Skeletal muscle cell (primary cell): ENCODE measurements at places on chromosomes 6 and 20.
A peak's percentile ranks its signal among the peaks of the same experiment; 100 is the strongest.

- no peak for DNase-seq
Observed at GRCh38 chr6:89781070-89782034, 38.2 kb downstream of the MDN1 start.

DNA sequence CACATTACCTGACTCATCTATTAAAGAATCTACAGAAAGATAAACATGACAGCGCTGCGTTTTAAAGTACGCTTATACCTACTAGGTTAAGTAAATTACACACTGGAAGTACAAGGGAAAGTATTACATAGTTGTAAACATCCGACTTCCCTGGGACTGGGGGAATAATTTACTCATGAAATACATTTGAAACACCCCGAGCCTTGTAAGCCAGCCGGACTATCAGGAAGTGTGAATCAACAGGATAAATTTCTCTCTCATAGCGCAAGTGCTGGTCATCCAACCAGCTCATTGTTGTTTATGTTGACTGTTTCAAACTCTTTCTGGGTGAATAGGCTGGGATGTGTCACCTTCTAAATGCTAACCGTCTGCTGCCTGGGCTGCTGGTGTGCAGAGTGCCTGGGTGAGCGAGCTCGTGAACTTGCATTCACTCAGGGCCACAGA lies 4.9 kb downstream of the BMP6 start:
- peak; percentile 50 for DNase-seq

GRCh38 chr6:135234492-135234780 lies 53.3 kb downstream of the MYB start:
- no peak for DNase-seq

- no peak for DNase-seq
Observed at GRCh38 chr20:42734660-42735368, 454.9 kb downstream of the PTPRT start.

GRCh38 chr20:43386878-43387277 lies 70.8 kb upstream of the SRSF6 start:
- no peak for DNase-seq

DNA sequence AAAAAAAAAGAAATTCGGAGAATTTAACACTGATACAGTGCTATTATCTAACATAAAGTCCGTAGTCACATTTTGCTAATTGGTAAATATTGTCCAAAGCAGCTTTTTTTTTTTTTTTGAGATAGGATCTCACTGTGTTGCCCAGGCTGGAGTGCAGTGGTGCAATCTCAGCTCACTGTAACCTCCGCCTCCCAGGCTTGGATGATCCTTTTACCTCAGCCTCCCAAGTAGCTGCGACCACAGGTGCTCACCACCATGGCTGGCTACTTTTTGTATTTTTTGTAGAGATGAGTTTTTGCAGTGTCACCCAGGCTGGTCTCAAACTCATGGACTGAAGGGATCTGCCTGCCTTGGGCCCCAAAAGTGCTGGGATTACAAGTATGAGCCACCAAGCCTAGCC lies 15.9 kb downstream of the MTO1 start:
- DNase-seq, result no peak

DNA sequence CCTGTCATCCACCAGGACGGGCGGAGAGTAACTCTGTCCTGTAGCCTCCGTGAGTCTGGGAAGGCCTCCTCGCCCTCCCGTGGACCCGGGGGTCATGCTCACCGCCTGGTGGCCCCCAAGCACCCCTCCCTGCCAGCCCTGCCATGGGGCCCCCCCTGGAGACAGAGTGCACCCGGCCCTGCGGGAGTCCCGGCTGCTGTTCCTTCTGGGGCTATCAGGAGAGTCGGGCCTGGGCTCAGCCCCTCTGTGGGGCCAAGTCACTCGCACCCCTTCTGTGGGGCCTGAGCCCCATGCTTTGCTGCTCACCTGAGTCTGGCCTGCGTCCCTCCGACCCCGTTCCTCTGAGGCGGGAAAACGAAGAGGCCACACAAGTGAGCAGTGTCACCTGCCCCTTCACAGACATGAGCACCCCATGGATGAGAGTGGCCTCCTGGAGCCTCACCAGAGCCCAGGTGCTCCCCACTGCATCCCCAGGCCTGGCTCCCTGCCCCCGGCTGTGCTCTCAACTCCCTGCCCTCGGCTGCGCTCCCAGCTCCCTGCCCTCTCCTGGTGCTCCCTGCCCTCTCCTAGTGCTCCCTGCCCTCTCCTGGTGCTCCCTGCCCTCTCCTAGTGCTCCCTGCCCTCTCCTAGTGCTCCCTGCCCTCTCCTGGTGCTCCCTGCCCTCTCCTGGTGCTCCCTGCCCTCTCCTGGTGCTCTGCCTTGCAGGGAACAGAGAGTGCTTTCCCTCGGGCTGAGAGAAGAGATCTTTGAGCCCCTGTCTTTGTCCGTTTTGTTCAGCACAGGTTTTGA lies 4.6 kb upstream of the CHRNA4 start:
- no peak for DNase-seq

- DNase-seq, result no peak
Observed at GRCh38 chr6:127866766-127867165, 34.1 kb downstream of the THEMIS start.

- DNase-seq, result no peak
Observed at GRCh38 chr6:20837189-20837588, 302.9 kb downstream of the CDKAL1 start.

GRCh38 chr6:112044196-112044595 lies 9.7 kb upstream of the CCN6 start:
- no peak for DNase-seq

- DNase-seq, result no peak
Observed at GRCh38 chr6:168183613-168183970, 104.6 kb upstream of the FRMD1 start.

DNA sequence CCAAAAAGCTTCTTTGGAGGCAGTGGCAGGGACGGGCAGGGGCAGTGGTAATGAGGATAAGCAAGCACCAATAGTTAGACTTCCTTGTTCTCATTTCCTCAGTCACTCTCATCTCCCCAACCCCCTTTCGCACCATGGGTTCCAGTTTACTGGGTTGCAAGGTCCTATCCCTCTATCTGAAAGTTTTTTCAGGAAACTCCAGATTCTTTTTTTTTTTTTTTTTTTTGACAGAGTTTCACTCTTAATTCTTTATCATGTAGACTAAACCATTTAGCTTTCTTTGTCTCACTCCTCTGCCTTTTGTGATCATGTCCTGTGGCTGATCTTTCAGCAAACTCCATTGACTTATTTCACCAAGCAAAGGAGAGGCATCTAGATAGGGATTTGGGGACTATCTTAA lies 51.4 kb upstream of the GMDS start:
- DNase-seq, result no peak

- peak; percentile 97 for DNase-seq
Observed at GRCh38 chr6:100202417-100203194, 208.6 kb upstream of the MCHR2 start.

DNA sequence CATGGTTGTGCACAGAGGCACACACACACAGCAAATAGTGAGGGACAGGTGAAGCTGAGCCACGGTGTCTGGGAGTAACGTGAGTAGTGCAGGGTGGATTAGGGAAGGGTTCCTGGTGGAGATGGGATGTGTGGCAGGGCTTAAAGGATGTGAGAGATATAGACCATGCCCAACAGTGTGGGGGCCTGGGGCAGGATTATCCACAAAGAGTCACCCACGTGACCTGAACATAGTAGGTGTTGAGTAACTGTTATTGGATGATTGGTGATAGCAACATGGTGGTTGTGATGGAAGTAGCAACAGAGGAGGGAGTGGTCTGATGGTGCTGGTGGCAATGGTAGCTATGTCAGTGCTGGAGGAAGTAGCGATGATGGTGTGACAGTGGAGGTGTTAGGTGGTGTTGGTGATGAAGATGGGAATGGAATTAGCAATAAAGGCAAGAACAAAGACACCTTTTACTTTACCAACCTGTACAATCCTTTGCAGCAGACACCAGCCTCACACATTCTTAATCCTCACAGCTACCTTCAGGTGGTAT lies 135.1 kb downstream of the MRPL14 start:
- no peak for DNase-seq

DNA sequence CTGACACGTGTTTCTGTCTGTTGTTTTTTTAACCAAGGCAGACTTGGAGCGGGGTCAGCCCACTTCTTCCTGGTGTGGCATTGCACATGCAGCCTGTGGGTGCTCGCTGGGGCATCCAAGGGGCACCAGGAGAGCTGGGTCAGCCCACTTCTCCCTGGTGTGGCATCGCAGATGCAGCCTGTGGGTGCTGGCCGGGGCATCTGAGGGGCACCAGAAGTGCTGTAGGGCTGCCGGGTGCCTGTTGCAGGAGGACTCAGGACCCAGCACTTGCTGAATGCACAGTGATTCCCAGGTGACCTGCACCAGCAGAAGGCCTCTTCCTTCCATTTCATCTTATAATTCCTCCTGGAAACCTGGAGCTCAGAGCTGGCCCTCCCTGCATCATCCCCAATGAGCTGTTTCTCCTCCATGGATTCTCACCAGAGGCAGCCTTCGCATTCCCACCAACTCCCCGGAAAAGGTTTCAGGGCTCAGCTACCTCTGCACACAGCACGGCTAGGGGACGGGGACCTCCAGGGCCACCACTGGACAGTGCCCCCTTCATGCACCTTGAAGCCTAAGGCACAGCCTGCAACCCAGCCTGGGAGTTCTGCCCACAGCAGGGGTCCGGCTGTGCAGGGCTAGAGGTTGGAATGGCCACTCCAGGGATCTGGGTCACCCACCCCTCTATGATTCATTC lies 218.8 kb downstream of the TAF4 start:
- no peak for DNase-seq

GRCh38 chr6:170130201-170130621 lies 160.7 kb downstream of the DLL1 start:
- DNase-seq, result no peak

DNA sequence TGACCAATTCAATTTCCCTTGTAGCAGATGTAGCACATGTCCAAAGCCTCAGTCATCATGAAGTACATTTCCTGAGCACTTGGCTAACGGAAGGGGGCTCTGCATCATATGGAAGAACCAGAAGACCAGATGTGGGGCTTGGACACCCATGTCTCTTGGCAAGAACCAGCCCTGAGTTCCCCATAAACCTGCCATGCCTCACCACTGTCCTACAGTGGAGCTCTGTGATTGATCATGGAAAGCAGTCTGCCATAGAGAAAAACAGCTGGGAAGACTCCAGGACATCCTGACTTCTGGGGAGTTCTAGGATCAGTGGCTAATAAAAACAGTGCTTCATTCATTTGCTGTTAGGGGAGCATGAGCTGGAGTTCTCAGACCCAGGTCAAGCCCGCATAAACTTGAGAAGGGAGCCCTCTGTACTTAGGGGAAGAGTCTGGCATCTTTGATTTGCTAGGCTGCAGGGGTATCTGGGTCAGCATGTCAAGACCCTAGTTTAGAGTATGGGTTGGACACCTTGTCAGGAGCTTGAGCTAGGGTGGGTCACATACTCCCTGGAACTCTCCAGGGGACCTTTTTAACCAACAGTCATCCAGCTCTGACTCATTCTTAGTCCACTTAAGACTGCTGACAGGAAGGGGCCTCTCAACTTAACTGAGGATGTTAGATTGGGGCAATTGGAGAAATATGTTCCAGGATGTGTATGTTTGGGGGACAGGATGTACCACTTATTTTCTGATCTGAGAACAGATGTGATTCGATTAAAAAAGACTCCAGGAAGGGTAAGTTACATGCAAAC lies 26.3 kb upstream of the TRAM2 start:
- DNase-seq, result peak; percentile 85

DNA sequence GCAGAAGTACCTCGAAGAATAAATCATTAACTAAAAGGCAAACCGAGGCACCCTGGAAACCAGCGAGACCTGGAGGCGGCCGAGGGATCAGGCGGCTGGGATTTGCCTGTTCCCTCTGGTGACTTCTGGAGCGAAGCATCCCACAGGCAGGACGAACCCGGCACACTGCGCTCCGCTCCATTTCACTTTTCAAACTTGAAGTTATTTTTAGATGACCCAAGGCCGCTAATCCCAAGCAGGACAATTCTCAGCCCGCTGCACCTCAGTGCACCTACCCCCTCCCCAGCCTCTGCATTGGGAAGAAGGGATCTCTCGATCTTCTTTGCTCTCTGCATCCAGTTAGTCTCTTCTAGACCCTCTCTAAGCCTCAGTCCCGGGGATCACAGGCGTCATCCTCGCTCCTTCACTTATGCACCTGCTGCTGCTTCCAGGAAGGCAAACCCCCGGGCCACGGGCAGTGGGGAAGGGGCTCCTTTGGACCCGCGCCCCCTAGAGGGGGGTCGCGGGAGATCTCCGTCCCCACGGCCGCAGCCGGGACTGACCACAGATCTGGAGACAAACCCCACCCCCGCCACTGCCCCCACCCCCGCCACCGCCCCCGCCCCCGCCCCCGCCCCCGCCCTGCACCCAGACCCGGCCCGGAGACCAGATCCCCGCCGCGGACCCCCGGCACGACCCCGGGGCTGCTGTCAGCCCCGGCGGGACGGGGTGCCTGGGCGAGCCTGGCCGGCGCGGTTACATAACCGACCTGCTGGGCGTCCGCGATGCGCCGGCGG lies 636 bp downstream of the RCAN2 start:
- no peak for DNase-seq

DNA sequence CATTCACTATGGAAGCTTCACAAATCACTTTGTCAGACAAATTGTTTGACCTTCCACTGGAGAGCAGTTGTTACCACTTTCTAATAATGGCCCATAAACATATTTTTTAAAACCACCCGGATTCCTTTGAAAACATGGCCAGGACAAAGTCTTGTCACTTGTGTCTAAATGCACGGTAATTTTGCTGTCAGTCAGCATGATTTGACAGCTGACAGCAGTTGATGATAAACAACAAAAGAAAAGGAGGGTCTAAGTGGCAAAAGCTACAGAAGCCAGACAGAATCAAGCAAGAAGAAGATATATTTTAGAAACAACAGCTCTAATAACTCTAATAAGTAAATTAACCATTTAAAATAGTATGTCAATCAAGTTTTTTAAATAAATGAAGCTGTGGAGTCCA lies 27.7 kb upstream of the CARMIL1 start:
- DNase-seq, result no peak

DNA sequence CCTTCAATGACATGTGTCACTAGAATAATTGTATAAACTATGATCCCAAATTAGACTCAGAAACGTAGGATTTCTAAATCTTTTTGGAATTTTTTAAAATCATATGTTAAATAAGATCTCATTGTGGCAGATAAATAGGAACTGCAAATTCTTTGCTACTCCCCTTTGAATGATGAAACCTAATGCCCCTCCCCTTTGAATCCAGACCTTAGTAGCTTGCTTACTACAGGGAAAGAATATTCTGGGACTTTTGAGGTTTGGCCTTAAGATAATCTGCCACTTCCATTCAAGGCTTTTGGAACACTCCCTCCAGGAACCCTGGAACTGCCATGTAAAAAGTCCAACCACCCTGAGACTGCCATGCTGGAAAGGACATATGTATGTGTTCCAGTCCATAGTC lies 7.1 kb downstream of the TDP2 start:
- no peak for DNase-seq

DNA sequence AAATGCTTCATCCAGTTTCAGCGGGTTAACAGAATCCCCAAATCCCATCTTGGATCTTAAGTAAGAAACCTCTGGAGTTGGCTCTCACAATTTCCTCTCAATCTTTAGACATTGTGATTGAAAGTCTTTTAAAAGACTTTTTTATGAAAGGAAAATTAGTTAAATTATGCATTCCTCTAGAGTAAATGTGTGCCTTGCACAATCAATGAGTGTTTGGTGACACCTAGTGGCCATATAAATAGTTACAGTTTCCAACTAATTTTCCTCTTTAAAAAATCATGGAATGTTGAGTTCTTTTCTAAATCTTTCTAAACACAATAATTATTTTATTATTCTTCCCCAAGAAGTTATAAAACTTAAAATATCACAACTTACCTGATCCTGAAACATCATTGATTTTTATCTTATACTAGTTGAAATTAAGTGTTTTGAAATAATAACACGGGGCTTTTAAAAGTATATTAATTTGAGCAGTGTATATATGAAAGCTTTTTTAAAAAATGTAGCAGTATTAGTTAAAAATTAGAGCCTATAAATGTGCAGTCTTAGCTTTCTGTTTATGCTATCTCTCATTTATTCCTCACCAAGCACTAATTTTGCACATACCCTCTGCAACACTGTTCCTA lies 66.4 kb downstream of the PKHD1 start:
- no peak for DNase-seq
